GM13976 (cell line): ENCODE measurements at places on chromosomes 3 and 15.

DNA sequence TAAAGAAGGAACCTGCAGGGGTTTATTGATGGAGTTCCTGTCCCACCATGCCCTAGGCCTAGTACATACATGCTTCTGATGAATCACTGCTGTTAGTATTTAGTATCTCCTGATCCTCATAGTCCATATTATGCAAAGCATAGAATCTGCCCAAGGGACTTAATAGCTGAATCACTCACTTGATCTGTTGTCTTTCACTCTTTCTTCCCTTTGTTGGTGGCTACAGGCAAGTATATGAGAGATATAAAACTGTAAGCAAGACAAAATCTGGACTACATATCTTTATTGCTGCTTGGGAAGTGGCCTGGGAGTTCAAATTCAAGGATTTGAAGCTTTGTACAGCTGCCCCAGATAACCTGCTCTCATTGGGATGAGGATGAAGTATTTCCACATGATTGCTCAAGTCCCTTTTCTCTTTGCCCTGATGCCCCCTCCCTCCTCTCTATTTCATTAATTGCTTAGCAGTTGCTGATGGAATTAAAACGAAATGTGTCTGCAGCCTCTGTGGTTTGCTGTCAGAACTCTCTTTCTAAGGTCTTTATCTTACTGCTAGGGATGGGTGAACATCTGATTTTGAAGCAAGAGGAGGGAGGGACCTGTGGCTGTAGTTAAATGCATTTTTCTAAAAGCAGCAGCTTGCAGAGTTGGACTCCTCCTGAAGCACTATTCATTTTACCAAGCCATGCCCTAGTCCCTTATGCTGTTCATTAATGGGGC lies 114.1 kb downstream of the ZNF609 start:
- no peak for DNase-seq

- no peak for DNase-seq
Measured at GRCh38 chr15:68896178-68896577, 34.1 kb upstream of the SPESP1 start.

GRCh38 chr3:24829629-24830229 lies 335.1 kb upstream of the THRB start:
- DNase-seq = no peak

- no peak for DNase-seq
Measured at GRCh38 chr3:169455472-169455871, 208.0 kb downstream of the MECOM start.

GRCh38 chr15:45121706-45122417 lies 7.7 kb downstream of the DUOXA2 start:
- no peak for DNase-seq

GRCh38 chr15:63050731-63051155 lies 8.2 kb downstream of the TPM1 start:
- DNase-seq = no peak

- DNase-seq = no peak
Measured at GRCh38 chr3:13858768-13859520, 20.9 kb downstream of the WNT7A start.

DNA sequence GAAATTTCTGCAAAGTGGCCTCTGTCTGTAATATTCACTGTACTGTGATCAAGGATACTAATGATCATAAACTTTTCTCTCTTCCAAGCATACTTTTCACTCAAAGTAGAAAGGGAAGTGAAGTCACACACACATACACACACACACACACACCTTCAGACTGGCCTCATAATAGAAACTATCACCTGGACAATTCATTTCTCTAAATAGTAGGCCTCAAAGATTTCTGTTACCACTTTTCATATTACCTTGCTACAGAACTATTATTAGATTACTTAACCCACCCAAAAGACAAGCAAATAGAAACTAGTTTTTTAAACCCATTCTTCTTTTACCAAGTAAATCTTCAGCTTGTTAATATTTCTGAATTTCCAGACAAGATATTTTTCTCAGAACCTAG lies 12.2 kb downstream of the CPB1 start:
- DNase-seq = no peak

- DNase-seq = peak; percentile 69
Measured at GRCh38 chr3:195208183-195208582, 62.8 kb downstream of the XXYLT1 start.

DNA sequence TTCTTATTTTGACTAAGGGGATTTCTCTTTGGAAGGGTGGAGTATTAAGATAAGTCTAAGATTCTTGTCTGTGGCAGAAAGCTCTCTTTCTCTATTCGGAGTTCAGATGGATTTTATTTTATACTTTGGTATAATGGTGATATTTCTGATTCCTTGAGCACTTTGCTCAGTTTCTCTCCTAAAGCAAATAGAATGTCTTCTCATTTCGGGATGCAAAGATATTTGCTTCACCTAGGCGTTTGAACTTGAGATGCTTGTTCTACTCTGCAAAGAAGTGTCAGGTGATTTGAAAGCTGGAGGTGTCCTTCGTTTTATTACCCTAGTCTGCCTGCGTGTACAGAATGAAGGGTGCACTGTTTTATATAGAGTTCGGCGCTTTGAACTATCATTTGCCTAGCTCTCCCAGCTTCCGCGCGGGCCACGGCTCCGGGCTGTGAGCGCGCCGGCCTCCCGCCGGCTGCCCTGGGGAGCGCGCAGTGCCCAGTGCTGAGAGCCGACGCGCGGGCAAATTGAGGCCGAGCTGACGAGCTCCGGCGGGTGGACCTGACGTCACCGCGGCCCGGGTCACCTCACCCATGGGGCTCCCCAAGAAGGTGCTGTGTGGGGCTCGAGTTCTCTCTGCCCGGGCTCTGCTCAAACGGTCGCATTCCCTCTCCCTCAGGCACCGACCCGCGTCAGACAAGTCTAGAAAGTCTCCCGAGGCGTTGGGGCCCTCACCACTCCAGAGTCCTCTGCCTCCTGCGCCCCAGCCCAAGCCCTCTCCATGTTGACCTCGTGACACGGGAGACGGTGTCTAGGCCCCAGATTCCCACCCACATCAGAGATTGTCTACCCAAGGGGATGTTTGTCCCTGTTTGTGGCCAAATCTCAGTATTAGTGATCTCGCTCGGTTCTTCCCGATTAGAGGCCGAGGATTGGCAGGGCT lies 7.5 kb downstream of the SOX2 start:
- no peak for DNase-seq

GRCh38 chr3:58366699-58367098 lies 34.0 kb downstream of the PXK start:
- DNase-seq = no peak

GRCh38 chr15:60551147-60551780 lies 72.3 kb upstream of the ICE2 start:
- DNase-seq = peak; percentile 21

DNA sequence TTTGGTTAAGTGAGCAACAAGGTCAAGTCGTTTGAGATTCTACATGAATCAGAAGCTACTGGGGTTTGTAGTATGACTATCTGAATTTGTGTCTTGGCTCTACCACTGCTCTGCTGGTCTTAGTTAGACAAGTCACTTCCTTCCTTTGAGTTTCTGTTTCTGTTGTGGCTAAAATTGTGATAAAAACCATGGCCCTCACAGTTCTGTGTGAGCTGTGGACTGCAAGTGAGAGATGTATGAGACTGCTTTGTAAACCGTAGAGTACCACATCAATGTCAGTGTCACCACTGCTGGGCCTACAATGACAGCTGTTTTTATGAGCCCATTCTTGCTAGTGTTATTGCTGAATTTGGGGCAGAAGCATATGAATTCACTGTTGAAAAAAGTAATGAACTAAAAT lies 32.7 kb downstream of the RARB start:
- peak; percentile 48 for DNase-seq

GRCh38 chr3:69031635-69032034 lies 18.2 kb upstream of the EOGT start:
- no peak for DNase-seq

DNA sequence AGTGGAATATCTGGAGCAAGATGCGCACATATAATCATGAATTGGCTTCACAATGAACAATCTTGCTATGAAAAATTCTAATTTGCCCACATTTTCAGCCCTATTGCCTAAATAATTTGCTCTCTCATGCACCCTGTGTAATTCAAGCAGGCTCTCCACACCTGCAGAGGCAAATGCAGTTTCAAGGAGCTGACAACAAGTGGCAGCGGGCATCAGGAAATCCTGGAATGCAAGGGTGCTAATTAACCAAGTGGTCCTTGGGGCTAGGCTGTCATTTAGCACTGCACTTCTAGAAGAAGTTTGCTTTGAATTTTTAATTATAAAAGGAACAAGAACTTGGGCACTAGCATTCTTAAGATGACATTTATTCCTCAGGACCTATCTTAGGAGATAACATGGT lies 56.3 kb upstream of the ICE2 start:
- DNase-seq = no peak

DNA sequence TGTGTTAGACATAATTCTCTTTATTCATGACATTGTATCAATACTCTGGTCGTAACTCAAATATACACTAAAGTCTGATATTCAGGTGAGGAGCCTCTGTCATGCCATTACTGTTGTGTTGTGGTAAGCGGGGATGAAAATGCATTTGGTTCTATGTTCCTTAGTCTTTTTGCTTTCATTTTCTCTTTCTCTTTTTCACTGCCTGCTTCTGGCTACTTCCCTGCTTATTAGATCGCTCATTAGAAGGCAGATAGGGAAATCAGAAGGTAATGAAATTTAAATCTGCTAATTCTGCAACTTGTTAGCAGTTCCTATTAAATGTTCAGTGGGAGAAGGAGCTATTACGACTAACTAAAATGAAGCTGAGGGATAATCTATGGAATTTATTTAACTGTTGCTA lies 345.0 kb downstream of the GRM7 start:
- peak; percentile 11 for DNase-seq

GRCh38 chr3:13095408-13095937 lies 22.2 kb upstream of the IQSEC1 start:
- no peak for DNase-seq

- no peak for DNase-seq
Measured at GRCh38 chr15:31376511-31376910, 49.9 kb downstream of the KLF13 start.

GRCh38 chr3:121481106-121481880 lies 64.5 kb downstream of the POLQ start:
- no peak for DNase-seq

DNA sequence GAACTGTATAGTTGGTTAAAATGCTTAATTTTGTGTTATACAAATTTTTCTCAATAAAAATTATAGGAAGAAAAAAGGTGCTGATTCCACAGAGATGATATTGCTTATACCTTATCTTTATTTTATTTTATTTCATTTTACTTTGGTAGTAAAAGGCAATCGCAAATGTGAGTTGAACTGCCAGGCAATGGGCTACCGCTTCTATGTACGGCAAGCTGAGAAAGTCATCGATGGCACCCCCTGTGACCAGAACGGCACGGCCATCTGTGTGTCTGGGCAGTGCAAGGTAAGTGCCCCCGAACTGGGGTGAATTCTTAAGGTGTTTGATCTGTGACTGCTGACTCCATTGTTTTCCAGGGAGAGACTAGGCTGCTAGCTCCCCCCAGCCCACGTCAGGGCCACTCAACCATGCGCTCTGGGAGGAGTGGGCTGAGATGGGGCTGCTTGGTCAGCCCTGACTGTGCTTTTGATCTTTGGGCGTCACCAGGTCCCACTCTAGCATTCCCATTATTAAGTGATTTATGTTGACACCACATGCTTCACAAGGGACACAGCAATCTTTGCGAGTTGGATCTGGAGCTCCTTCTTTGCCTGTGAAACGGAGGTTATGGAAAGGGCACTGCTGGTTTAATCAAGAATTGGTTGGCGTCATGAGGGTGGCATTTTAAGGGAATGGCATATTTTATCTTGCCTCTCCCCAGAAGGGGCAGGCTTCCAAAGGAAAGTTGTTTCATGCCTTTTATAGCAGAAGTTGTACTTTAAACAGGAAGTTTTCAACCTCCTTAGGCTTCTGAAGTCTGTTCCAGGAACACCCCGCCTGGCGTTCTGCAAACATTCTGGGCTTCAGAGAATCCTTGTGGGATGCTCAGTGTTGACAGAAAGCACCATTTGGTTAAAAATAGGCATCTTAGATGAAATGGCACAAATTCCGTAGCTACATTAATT lies 296.5 kb downstream of the THSD4 start:
- DNase-seq = no peak
